Lung (tissue), 17 donors: ENCODE measurements at places on chromosomes 1 and 21.

DNA sequence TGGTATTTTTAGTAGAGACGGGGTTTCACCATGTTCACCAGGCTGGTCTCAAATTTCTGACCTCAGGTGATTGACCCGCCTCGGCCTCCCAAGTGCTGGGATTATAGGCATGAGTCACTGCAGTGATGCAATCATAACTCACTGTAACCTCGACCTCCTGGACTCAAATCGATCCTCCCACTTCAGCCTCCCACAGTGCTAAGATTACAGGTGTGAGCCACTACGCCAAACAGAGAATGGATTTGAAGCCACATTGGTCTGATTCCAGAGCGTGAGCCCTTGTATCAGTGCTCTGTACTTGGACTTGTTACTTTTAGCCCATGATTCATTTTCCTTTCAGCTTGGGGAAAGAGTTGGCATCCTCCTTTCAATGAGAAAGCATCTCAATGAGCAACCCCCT is 14.9 kb upstream of the ZNF683 start:
- DNase-seq: no peak

DNA sequence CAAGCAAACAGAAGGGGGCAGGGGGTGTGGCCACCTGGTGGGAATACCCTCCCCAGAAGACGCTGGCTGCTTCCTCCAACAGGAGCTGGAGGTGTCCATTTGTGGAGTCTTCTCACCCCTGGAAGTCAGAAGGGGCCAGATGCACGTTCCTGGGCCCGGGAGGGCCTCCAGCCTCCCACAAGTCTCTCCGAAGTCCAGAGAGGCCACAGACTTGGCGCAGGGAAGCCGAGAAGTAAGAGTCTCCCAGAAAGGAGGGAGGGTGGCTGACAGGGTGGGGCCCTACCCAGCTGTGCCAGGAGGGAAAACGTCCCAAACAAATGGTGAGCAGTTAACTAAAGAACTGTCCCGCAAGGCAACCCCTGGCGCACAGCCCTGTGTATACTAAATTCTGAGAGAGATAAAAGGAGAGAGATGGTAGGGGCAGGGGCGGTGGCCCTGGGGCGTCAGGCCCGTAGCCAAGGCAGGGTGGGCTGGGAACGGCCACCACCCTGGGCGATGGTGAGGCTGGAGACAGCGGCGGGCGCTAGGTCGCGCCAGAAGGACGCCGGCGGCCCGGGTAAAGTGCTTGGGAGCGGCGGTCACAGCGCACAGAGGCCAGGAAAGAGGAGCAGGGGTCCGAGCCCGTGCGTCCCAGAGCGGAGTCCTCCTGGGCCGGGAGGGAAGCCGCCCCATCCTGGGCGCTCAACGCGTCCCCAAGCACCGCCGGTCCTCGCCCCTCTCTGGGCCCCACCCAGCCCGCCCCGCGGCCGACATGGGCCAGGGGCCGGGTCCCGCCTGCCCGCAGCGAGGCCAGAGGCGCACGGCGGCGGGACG is 1.2 kb downstream of the CHD5 start:
- DNase-seq: no peak

GRCh38 chr1:118100686-118101514 is 84.1 kb downstream of the SPAG17 start:
- no peak for DNase-seq

DNA sequence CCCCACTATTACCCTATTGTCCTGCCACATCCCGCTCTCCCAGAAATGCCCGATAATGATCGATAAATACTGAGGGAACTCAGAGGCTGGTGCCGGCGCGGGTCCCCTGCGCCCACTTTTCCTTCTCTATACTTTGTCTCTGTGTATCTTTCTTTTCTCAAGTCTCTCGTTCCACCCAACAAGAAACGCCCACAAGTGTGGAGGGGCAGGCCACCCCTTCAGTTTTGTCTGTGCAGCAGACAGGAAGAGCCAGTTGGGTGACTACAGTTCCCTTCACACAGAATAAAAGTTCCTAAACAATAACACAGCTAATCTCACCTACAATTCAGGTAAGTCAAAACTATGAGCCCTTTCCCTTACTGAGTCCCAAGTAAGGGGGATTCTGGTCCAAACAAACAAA is 423.7 kb downstream of the SMYD3 start:
- DNase-seq: no peak

- no peak for DNase-seq
Observed at GRCh38 chr1:210132582-210132981, 100.0 kb upstream of the SERTAD4 start.

GRCh38 chr1:34845131-34845901 is 14.2 kb downstream of the SMIM12 start:
- no peak for DNase-seq

DNA sequence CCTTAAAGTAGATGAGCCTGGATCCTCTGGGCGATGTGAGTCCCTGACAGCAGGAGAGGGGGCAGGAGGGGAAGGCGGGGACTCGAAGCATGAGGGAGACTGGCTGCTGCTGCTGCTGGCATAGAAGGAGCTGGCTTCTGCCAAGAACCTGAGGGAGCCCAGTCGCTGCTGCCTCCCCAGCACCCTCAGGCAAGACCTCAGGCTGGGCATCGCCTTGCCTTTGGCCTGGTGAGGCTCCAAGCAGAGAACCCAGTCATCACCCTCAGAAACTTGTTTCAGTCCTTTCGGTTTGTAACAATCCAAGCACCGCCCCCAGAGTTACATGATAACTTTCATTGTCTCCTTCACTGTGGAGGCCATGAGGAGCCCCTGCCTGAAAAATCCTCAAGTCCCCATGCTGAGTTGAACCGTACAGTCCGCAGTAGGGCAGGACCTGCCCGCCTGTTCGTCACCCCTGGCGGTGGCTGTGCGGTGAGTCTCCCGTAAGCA is 38.8 kb downstream of the POFUT2 start:
- peak; percentile 53 for DNase-seq

- DNase-seq: no peak
Observed at GRCh38 chr1:216722821-216723220, 408 bp downstream of the ESRRG start.

GRCh38 chr1:173409613-173410012 is 67.5 kb upstream of the PRDX6 start:
- DNase-seq: peak; percentile 65

- DNase-seq: no peak
Observed at GRCh38 chr1:228150120-228150460, 360 bp downstream of the GJC2 start.

DNA sequence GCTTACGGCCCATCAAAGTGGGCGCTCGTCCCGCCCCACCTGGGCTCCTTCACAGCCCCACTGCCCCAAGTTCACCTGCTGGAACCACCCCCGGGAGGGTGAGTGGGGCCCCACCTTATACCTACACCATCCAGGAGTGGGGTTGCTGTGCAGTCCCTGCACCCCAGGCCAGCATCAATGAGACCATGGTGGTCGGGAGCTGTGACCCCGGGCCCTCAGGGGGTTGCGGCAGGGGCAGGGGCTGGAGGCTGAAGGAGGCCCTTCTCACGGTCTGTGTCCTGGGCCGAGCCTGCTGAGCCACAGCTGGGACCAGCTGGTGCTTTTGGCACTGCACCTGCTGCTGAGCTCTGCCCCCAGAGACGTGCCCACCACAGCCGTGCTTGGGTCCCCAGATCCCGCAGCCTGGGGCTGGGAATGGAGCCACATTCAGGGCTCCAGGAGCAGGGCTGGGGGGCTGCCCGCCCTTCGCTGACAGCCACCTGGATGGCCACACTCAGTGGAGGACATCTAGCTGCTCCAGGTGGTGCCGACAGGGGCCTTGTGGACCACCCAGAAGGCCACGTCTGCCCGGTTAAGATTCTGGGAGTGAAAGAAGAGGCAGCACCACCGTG is 17.4 kb downstream of the ACTRT2 start:
- no peak for DNase-seq

DNA sequence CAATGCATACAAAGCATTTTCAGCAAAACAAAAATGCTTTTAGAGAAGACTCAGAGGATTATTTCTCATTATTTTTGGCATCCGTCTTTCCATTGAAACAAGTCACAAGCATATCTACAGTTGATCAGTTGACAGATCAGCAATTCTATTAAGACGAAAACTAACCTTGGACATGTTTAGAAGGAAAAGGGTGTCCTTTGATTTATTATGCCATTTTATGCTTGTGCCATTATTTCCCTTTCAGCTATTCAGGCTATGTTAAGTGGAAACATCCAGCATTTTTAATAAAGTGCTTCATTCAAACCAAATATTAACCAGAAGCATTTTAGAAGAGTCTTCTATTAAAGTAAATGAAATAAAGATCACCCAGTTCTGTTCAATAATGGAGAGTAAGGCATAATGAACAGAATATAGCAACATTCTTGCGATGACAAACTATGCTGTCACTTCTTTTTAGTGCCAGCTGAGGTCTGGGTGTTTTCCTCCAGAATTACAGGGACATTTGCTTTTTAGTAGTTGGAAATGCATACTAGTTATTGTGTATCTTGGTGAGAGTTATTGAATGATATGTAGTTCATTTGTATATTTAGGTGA is 481.4 kb downstream of the PLA2G4A start:
- DNase-seq: no peak

- no peak for DNase-seq
Observed at GRCh38 chr1:6059866-6060265, 14.2 kb downstream of the KCNAB2 start.

GRCh38 chr1:187034501-187034900 is 205.8 kb downstream of the PLA2G4A start:
- no peak for DNase-seq

DNA sequence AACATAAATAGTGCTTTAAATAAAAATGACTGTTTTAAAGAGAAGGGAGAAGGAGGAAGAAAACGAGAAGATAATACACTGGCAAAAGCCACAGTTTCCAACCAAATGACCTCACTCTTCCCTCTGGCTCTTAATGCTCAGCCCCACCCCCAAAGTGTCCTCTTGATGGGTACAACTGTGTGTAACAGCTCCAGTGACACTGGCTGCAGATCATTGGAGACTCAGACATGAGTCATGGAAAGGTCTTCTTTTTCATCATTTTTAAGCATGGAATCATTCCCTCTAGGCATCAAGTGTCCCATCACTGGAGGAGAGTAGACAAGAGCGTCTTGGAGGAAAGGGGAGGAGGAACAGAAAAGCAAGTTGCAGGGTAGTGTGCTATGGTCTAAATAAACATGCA is 333.0 kb downstream of the PAPPA2 start:
- no peak for DNase-seq

GRCh38 chr1:110850627-110851026 is 22.3 kb upstream of the CD53 start:
- DNase-seq: peak; percentile 7

DNA sequence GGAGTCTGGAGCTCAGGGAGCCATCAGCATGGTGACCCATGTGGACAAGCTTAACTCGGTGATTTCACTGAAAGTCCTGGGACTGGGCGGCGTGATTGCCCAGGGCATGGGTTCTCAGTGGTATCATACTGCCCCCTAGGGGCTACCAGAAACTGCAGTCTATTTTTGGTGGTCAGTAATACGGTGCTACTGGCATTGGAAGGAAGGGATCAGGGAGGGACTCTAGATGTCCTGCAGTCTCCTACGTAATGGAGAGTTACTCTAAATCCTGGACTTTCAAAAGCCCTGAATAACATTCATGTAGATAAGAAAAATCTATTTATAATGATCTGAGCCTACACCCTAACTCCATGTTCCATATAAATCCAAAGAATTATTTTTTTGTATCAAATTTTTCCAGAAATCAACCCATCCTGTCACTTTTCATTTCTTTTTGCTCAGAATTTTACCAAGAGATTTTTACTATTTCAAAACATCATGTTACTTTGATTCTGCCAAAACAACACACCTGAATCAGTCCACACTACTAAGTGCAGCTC is 37.3 kb downstream of the PABPC4 start:
- DNase-seq: peak; percentile 71

DNA sequence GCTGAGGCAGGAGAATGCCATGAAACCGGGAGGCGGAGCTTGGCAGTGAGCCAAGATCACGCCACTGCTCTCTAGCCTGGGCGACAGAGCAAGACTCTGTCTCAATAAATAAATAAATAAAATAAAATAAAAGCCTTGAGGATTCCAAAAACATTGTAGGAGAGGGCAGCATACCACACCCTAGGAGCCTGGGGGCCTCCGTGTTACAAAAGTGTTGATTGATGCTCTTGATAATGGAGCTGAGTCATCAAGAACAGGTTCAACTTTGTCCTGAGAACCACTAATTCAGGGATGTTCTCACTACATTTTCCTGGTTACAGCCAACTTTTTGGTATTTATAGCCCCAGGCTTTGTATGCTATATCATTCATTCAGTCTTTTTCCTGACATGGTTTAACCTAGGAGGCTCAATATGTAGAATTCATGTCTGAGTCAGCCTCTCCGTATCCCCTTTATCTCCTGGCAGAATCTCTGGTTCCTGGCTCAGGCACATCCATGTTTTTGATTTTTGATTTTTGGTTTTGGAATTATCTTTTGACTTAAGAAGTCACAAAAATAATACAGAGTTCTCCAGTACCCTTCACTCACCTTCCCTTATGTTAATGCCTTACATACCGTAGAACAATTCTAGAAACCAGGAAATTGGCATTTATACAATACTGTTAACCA is 69.4 kb downstream of the LRRC8D start:
- DNase-seq: no peak

GRCh38 chr1:233387585-233387984 is 60.1 kb downstream of the MAP3K21 start:
- no peak for DNase-seq

DNA sequence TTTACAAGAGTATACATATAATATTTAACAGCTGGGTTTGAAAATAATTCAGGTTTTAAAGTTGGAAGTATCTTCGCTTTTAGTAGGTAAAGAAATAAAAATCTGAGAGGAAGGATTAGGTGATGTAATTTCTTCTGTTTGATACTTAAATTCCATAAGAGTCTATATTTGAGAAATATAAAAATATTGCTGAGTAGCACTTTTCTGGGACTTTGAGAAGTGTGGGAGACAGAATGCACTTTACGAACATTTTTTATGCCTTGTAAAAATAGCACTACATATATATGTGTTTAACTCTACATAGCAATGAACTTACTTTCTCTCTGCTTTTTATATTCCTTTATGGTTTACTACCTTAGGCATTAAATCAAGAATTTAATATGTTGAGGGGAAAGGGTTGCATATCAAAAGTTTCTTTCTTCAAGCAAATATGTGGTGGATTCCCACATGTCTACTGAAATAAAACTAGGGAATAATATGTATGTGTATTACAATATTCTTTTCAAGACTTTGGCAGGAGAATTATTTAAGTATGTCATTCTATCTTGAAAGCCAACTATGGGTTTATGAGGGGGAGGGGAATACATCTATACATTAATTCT is 266.7 kb upstream of the ADAMTS5 start:
- DNase-seq: no peak

- DNase-seq: peak; percentile 63
Observed at GRCh38 chr1:208231881-208232661, 12.1 kb downstream of the PLXNA2 start.

DNA sequence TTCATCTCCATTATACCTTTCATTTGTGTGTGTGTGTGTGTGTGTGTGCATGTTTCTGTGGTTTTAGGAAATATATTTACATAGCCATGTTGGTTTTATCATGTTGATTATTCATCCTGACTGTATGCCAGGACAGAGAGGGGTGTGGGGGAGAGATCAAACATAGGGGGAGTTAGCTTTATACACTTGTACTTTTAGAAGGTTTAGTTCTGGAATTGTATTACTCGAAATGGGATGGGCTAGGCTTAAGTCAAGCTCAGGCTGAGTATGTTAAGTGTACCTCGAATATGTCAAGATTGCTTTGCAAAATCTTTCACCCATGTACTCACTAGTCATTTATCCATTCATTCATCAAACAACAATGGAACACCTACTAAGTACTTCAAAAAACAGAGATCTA is 123.3 kb downstream of the HMCN1 start:
- no peak for DNase-seq

GRCh38 chr1:7771823-7772299 is 765 bp downstream of the VAMP3 start:
- no peak for DNase-seq

GRCh38 chr1:8026976-8027747 is 1.1 kb upstream of the ERRFI1 start:
- DNase-seq: peak; percentile 68
